Vagina (tissue), 2 donors: ENCODE measurements at places on chromosomes 13 and 19.

DNA sequence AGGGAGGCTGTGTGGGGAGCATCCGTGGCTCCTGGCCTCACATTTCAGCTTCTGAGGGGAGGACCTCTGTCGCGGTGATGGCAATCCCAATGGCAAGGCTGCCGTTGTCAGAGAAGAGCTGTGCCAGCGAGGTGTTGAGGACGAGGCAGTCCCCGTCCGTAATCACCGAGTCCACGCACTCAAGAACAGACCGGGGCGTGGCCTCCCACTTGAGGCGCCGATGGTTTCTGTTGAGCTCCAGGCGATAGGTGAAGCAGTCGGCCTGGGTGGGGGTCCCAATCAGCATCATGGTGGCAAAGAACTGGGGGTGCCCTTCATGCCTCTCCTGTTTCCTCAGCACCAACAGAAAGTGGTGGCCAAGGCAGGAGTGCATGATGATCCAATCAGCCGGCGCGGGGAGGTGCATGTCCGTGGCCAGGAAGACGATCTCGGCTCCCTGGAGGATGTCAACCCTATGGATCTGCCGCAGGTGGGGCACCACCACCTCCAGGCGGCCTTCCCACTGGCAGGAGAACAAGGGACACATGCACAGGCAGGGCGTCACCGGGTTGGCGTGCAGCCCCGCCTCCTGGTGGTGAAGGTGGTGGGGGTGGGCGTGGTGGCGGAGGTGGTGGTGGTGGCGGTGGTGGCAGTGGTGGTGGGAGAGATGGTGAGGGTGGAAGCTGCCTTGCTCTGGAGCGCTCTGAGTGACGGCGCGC lies 68.1 kb downstream of the SIAH3 start:
- peak; percentile 72 for DNase-seq

DNA sequence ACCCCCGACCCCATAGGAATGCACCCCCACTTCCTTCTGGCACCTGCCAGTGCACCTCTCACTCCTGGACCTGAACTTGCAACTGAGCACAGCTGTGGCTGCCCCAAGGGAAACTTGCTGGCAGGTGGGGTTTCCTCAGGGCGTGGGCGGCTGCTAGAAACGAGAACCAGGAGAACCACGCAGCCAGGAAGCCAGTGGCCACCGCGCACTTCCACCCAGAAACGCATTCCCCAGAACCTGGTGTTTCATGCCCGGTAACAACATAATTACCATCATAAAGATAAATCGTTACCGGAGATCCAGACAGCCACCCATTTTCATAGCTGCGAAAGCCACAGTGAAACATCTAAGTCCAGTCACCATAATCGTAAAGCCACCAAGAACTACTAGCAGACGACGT lies 75.2 kb upstream of the C13orf46 start:
- no peak for DNase-seq

- DNase-seq, result no peak
These were observed 25.2 kb upstream of the IGSF23 start for GRCh38 chr19:44587963-44588770.

DNA sequence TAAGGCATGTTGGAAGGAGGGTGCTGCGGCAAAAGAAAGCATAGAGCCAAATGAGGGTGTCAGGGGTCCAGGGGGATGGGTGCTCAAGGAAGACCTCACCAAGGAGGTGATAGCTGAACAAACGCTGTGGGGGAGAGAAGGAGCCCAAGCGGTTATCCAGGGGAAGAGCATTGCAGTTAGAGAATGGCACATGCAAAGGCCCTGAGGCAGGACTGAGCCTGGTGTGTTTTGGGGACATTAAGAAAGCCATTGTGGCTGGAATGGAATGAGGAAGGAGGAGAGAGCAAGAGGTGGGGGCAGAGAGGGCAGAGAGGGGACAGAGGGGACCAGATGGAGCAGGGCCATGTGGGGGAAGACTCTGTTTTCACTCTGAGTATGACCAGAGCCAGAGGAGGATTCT lies 6.1 kb upstream of the MYH14 start:
- DNase-seq, result no peak

GRCh38 chr13:102405499-102406100 lies 3.8 kb upstream of the FGF14 start:
- no peak for DNase-seq

DNA sequence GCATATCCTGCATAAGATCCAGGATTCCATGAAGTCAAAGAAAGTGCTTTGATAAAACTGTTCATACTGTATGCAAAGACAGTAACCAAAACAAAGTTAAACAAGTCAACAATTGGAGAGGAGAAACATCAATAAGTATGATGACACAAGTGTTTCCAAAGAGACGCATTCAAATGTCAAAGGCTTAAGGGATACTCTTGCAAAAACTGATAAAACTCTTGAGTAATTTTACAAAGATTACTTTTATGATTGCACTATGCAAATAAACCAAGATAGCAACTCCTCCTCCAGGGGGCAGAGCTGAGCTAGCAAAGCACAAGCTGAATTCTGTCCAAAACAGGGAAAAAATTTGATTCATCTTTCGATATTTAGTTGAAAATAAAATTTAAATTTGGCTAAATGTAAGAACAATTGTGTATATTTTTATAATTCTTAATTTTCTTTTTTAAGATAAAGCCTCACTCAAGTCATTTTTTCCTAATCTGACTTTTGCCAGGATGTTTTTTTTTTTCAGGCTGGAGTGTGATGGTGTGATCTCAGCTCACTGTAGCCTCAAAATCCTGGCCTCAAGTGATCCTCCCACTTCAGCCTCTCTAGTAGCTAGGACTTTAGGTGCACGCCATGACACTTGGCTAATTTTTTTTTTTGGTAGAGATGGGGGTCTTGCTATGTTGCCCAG lies 84.0 kb downstream of the MZT1 start:
- DNase-seq, result no peak

DNA sequence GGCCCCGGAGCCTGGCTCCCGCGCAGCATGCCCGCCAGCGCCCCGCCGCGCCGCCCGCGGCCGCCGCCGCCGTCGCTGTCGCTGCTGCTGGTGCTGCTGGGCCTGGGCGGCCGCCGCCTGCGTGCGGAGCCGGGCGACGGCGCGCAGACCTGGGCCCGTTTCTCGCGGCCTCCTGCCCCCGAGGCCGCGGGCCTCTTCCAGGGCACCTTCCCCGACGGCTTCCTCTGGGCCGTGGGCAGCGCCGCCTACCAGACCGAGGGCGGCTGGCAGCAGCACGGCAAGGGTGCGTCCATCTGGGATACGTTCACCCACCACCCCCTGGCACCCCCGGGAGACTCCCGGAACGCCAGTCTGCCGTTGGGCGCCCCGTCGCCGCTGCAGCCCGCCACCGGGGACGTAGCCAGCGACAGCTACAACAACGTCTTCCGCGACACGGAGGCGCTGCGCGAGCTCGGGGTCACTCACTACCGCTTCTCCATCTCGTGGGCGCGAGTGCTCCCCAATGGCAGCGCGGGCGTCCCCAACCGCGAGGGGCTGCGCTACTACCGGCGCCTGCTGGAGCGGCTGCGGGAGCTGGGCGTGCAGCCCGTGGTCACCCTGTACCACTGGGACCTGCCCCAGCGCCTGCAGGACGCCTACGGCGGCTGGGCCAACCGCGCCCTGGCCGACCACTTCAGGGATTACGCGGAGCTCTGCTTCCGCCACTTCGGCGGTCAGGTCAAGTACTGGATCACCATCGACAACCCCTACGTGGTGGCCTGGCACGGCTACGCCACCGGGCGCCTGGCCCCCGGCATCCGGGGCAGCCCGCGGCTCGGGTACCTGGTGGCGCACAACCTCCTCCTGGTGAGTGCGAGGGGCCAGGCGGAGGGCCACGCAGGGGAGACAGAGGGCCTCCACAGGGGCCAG lies at the start of gene KL:
Gene KL, plus strand, starts transcription at position 10 of the 909 bp plus-strand sequence. Its CDS starts 18 bp downstream, at position 28.
- DNase-seq, result no peak

DNA sequence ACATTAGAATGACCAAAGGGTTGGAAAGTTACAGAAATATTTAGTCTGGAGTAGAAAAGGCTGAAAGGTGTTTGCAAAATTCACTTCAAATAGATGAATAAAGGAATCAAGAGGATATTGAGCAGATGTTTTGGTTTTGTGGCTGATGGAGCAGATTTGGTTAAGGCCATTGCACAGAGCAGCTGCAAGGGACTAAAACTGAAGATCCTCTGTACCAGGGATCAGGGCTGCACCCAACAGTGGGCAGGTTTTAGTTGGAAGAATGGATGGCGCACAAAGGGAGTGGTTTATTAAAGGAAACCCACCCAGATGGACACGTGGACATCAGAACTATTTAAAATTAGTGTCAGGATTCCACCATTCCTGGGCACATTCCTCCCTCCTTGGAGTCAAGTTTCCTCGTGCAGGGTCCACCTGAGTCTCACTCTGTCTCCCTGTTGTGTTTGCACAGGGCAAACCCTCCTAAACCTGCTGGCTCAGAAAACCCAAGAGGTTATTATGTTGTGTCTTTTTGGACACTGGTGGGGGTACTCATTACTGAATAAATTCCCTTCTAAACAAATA lies 9.2 kb upstream of the UBAC2 start:
- DNase-seq, result peak; percentile 49

DNA sequence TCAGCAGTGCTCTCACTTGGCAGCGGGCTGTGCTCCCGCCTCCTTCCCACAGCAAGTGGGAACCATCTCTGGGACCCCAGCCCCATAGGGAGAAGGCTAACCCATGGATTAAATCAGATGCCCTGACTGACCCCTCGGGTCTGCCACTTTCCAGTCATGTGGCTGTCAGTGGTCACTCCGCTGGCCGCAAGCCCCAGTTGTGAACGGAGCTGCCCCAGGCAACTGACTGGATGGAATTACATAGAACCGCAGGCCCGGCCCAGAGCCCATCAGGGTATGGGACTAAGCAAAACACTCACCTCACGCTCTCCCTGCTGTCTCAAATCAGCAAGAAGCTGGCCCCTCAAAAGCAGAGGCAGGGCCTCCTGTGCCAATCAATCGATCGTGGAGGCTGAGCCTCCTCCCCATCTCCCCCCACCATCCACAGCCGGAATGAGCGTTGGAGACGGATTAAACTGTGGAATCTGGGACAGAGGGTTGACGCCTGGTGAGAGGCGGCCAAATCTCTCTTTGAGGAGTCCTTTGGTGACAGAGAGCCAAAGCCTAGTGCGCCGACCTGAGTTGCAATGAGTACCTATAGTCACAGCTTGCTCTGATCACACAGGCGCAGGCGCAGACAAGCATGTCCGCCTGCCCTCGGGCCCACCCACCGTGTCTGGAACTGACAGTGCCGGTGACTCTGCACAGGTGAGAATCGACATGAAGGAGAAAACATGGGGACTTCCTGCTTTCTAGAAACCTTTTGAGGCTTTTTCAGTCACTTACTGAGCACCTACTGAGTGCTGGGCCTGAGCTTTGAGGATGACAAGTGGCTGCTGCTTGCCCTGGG lies 38.7 kb downstream of the PBX4 start:
- no peak for DNase-seq

DNA sequence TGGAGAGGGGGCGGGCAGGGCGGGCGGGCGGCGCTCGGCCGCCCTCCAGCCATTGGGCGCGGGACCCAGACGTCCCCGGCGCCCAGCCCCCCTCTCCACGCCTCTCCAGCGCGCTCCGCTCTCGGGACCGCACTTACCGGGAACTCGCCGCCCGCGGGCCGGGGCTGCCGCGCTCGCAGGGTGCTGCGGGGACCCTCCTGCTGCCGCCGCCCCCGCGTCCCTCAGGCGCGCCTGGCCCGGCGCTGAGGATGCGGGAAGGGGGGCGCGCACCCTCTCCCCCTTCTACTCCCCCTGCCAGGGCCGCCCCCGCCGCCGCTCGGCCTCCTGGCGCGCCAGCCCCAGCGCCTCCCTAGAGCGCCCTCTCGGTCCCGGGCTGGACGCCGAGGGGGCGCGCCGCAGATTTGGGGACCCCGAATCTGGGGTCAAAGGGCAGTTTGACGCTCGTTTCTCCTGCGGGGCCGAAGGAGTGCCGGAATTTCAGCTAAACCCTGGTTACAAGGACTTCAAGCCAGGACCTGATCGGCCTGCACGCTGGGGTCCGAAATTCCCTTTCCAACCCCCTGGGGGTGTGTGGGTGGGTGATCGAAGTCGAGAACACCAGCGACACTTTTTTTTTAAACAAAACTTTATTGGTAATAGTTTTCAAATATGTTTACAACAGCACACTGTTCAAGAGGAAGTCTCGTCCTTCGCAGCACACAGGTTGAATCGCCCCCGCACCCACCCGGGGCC lies 696 bp upstream of the SAMD1 start:
- DNase-seq, result no peak

DNA sequence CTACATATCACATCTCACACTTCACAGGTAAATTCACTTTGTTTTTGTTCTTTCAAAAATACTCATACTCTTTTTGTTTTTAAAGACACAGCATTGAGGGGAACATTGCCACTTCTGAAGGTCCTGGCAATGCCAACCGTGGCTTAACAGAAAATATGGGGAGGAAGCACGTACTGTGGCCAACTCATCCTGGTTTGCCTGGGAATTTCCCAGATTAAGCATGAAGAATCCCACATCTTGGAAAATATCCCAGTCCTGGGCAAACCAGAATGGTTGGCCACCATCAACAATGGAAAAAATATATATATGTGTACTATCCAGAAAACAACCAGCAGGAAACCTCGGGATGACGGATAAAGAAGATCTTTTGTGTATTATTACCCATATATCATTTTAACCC lies 1032.2 kb upstream of the SLC10A2 start:
- no peak for DNase-seq

DNA sequence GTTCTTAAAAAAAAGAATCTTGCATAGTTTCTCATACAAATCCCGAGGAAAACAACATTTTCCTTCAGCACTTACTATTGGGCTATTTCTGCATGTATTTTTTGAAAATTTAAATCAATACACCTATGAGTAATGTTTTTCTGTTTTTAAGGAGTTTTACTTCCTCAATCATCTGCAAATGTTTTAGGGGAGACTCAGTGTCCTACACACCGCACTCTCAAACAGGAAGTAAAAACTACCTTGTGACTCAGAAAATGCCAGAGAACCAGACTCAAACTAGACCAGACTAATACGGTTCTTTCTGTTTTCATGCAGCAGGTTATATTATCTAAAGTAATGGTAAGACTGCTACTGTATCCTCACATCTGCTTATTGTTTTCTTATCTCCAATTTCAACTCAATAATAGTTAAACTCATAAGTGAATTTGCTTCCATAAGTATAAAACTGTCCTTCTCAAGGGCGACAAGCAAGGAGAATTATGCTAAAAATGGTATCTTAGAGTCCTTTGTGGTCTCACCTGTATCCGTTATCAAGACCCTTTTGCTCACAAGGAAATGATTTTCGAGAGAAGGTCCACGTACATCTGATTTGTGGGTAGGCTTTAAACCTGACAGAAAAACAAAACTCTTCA lies 52.5 kb downstream of the FLT3 start:
- no peak for DNase-seq

DNA sequence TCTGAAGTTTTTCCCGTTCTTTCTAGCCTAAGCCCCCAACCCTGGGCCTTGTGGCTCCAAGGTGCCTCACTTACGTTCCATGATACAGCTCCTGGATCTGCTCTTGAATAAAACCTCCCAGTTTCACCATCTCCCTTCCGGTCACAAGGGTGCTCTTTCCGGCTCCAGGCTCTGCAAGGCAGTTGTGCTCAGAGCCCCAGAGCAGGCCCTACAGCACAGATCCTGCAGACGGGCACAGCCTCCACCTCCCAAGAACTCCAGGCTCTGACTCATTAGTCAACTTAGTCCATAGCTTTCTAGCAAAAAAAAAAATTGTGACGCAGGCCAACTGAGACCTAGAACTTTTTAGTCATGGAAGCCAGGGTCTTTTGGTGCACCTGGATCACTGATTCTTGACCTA lies 33.9 kb upstream of the SLC7A10 start:
- no peak for DNase-seq

GRCh38 chr13:77829963-77830362 lies 88.7 kb downstream of the EDNRB start:
- DNase-seq, result no peak
